ENCODE measurements at places on chromosomes 12 and 14.

DNA sequence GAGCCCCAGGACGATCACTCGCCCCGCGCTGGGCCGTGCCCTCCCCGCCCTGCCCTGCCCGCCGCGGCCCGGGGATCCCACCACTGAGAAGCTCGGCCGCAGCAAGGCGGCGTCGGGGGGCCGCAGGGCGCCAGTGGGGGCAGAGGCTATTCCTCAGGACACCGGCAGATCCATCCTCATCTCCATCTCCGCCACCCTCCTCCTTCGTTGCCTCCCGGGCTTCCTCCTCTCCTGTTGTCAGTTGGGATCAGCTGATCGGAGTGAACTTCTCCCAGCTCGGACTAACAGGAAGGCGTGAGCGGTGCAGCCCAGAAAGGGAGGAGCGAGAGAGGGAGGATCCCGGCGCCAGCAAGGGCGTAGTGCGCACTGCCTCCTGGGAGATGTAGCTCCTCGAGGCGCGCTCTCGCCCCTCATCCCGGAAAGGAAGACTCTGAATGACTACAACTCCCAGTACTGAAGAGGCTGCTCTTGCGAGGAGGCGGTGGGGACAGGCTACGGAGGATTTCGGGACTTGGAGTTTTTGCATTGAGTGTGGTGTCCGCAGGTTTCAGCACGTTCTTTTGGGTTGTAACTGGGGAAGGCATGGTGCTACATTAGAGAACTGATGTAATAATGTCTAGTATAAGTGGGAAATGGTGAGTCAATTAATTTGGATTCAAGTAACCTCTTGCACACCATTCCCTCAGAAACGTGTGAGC is at the start of gene ZFYVE1:
Gene ZFYVE1, minus strand, starts transcription at position 262 of the 698 bp plus-strand sequence. CDS start 2,598 bp downstream, outside the sequence.
- DNase-seq, result peak; percentile 97

DNA sequence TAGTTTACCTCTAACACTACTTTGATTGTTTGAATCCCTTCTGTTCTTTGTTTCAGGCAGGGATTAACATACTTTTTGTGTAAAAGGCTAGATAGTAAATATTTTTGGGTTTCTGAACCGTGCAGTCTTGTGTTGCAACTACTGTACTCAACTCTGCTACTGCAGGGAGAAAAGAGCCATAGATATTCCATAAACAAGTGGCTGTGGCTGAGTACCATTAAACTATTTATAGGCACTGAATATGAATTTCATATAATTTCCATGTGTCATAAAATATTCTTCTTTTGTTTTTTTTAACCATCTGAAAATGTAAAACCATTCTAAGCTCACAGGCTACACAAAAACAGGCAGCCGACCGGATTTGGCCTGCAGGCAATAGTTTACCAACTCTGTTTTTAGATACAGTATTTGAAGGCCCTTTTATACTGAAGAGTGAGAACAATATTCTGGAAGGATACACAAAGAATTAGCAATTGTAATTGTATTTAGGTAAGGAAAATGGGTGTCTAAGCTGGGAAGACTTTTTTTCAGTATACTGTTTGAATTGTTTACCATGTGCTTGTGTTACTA is 15.7 kb downstream of the NR1H4 start:
- no peak for DNase-seq

DNA sequence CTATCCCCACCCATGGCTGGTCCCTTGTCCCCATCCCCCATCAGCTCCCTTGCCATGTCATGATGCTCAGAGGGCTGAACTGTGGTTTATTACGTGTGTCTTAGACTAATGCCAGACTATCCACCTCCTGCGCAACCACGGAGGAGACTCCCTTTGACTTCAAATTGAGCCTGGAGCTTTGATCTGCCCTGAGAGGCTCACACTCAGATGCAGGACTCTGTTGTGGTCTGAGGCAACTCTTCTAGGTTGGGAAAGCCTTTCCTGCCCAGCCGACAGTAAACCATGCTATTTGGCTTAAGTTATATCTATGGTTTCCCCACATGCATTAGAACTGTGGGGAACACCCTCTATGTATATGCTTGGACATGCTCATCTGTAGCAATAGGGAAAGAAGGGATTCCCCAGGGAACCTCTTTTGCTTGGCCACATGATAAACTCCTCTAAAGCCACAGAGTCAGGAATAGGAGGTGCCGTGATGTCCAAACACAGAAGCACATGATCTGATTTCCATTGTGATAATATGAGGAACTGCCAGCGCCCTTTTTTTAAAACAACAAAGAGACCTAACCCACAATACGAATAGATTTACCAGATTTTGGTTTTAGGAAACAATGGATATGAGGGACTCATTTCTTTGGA is 11.1 kb upstream of the LGALS3 start:
- DNase-seq, result no peak

GRCh38 chr12:97545804-97546203 is 83.2 kb downstream of the RMST start:
- DNase-seq, result no peak

DNA sequence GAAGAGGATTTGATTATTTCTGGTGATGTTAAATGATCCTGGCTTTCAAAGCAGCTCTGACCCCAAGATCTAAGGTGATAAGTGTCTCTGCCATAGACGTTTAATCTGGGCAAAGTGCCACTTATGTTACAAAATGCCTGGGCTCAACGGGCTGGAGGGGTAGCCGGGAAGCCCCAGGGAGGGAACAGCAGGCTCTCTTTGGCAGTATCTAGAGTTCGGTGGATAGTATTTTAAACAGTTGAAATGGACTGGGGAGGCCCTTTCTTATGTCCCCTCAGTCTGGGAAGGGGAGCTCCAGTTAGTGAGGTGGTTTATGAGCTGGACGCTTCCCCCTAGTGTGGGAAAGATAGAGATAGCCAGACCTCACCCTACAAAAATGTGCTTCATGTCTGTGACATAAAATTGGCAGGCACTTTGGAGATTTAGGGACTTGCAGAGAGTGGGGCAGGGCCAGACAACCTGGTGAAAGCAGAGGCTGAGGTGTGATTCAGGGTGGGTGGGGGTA is 5.5 kb upstream of the HOXC11 start:
- no peak for DNase-seq
